ENCODE measurements at places on chromosomes 5 and 9.

GRCh38 chr9:94805585-94805984, 79.1 kb downstream of the AOPEP start:
- peak; percentile 60 for DNase-seq

GRCh38 chr5:94244921-94245320, 373.5 kb downstream of the KIAA0825 start:
- DNase-seq = no peak

- no peak for DNase-seq
Measured at GRCh38 chr9:98915599-98915998, 28.1 kb upstream of the COL15A1 start.

DNA sequence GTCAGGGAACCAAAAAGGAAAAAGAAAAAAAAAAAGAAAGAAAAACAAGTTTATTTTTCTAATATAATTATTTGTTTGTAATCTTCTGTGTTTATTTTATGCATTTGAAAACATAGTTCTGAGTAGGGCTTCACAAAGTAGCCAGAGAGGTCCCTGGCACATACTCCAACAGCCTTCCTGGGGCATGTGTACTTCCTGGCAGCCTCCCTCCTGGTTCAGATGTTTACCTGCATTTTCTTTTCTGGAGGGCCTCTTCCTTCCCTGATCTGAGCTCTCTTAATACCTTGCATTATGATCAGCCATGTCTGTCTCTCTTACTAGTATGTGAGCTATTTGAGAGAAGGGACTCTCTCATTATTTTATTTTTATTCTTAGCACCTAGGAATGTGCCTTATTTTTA, 361.8 kb downstream of the KDM4C start:
- DNase-seq = no peak

DNA sequence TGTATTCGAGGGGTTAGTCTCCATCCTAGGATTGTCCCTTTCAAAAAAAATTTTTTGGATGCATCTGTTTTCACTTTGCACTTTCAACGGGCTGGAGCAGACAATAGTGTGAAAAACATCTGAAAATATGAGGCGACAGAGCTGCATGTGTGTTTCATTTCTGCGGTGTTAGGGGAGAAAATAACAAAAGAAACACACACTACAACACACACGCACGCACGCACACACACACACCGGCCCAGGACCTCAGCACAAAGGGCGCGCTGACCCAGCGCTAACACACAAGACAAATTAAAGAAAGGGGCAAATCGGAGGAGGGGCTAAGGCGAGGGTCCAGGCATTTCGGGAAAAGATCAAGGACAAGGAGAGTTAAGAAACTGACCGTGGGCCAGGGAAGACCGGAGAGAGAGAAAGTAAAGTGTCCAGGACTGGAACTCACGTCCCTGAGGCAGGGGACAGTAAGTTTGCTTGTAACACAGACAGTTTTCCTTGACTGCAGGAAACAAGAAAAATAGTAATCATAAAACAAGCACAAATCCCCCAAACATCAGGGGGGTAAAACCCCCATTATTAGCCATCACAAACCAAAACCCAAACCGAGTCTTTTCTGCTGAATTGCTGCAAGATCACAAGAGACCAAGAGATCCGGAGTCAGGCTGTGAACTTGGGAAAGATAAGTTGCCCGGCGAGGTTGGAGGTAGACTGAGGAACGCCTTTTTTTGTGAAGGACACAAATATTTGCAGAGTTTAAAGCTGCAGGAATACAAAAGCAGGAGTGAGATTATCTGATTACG, 302.1 kb downstream of the PARP8 start:
- no peak for DNase-seq

- DNase-seq = no peak
Measured at GRCh38 chr9:72658703-72659102, 137.3 kb downstream of the TMC1 start.

DNA sequence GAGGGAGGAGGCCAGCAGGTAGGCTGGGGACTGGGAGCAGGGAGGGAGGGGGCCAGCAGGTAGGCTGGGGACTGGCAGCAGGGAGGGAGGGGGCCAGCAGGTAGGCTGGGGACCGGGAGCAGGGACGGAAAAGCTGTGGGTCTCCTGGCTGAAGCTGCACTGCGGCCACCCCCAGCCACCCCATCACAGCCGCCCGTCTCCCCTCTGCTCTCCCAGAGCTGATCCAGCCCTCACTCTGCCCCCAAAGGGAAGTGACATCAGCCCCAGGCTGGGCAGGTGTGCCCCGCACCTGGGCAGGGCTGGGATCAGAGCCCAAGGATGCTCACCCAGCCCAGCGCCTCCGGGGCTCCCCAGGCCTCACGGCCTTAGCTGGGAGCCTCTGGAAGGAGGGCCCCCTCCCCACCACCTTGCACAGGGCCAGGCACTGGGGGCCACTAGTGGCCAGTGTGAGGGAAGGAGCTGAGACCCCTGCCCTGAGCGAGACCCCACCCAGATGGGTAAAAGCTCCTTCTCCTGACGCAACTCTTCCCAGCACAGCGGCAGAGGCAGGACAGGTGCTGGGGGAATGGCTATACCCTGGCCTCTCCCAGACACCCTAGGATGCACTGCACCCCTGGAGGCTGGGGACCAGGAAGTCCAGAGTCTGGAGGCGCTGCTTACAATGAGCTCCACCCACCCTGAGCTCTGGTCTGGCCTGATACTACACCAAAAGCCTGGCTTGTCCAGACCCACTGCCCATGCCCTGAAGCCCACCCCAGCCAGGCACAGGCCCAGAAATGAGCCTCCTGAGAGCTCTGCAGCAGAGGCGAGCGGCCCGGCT, 11.6 kb downstream of the AGPAT2 start:
- no peak for DNase-seq

- peak; percentile 56 for DNase-seq
Measured at GRCh38 chr9:88578121-88579049, 43.4 kb downstream of the NXNL2 start.

DNA sequence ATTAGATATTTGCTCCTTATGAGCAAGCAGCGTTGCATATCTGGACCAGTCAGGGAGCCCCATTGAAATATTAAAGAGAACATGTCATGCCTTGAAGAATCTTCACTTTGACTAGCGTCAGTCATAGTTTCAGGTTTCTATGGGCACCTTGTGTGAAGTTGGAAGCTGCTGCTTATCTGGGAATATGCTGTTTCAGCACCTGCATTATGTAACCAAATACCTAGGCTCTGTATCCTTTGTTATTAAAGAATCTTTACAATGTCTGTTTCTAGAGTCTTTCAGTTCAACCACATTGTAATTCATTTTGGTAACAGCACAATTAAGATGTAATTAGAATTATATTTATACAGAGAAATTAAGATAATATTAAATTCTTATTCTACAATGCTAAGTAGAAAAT, 818.8 kb upstream of the TYRP1 start:
- no peak for DNase-seq

DNA sequence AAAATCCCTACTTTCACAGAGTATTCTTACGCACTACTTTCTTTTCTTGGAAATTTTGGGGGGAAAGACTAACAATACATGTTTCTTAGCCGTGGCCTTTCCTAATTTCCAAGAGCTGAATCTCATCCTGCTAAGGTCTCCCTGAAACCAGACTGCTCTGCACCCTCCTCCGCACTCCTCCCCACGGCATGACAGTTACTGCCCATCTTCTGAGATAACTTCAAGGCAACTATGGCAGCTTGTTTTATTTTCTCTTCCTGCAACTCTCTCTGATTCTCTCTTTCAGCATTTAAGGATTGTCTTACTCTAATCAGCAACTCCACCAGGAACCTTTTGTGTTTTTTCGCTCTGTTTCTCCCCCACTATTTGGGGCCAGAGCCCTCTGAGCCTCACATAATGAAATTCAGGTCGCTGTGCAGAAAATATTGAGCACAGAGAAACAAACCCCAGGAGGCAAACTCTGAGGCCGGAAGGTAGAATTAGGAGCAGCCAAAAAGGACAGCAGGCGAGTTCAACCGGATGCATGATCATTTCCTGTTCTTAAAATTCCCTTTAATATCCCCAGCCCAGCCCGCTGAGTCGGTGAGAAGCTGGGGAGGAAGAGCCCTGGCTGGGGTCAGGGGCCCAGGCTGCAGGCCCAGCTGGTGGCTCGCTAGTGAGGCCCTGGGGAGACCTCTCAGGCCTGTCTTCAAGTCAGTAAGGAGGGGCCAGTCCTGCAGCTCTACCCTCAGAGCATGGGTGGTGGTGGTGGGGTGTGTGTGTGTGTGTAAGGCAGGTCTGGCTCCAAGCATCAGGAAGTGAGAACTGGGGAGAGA, 213.6 kb upstream of the S1PR3 start:
- DNase-seq = no peak
